ENCODE measurements at places on chromosomes 3 and 15. TPM values are rescaled to one million over a fixed set of nuclear protein-coding genes. Genes with fewer than 3 reads are reported as not detected.
A peak's percentile ranks its signal among the peaks of the same experiment; 100 is the strongest.

DNA sequence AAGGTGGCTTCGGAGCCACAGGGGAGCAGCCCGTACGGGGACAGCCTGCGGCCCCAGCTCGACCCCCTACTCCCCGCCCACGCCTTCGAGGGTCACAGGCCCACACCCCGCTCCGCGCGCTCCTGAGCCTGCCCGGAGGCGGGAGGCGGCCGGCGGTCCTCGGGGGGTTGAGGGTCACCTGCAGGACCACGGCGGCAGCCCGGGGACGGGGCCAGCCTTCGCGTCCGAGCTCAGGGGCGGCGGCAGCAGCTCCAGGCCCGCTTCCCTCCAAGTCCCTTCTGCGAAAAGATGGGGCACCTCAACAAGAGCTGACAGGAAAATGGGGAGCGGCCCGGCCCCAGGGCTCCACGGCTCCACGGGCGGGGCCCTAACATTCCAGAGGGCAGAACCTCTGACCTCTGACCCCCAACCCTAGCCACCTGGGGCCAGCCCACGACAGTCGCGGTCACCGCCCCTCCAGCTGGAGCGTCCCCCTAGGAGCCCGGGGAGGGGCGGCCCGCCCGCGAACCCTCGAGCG is 428 bp downstream of the LYSMD4 start:
- peak overlapping the region; percentile 56 for H3K27ac ChIP-seq
- H3K36me3 ChIP-seq: peaks cover 11% of the 10 kb centered on the region
- peak overlapping the region; percentile 84 for H3K4me3 ChIP-seq
- peaks cover 7% of the 10 kb centered on the region for H3K4me1 ChIP-seq
- peak; percentile 79 for DNase-seq

GRCh38 chr3:171833789-171834460 is 9.2 kb upstream of the TMEM212 start:
- peak overlapping the region; percentile 74 for H3K27ac ChIP-seq
- peaks cover 65% of the 10 kb centered on the region for H3K4me1 ChIP-seq
- H3K36me3 ChIP-seq: no peaks in the 10 kb centered on the region
- DNase-seq: peak; percentile 3
- H3K4me3 ChIP-seq: no peak overlapping the region

GRCh38 chr3:188262913-188263683 is 109.1 kb downstream of the LPP start:
- no peaks in the 10 kb centered on the region for H3K27me3 ChIP-seq
- peak overlapping the region; percentile 89 for H3K27ac ChIP-seq
- no peak overlapping the region for H3K4me3 ChIP-seq
- peaks cover 84% of the 10 kb centered on the region for H3K4me1 ChIP-seq
- H3K36me3 ChIP-seq: no peaks in the 10 kb centered on the region
- peak; percentile 64 for DNase-seq

DNA sequence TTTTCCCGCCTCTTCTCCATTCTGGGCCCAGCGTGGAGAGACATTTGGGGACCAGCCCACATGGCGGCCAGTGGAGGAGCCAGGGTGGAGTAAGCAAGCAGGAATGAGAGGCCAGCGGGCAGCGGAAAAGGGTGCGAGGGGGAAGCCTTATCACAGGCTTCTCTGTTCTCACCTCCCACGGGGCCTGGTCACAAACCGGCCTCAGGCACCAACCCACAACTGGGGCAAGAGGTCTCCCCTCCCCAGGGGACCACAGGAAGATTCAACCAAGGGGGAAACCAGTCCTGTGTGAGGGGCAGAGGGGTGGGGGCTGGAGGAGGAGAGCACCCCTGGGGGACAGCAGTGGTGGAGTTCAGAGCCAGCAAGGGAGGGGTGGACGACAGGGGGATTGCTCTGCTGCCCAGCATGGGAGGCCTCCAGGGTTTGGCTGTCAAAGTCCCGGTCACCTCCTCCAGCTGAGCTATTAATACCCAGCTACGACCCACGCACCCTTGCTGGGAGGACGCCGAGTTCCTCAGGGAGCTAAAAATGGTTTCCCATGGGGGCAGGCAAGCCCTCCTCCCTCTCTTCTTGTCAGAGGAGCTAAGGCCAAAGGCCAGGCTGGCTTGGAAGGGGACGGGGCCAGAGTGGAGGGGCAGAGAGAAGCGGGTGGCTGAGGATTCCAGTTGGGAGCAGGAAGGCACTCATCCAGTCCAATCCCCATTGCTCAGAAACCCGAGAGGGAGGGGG is 23.8 kb upstream of the RPL29 start:
- no peak overlapping the region for H3K4me3 ChIP-seq
- H3K36me3 ChIP-seq: no peaks in the 10 kb centered on the region

GRCh38 chr3:4528819-4529600 is 35.9 kb downstream of the ITPR1 start:
- no peak overlapping the region for H3K27ac ChIP-seq
- H3K4me3 ChIP-seq: no peak overlapping the region
- H3K27me3 ChIP-seq: no peaks in the 10 kb centered on the region

GRCh38 chr3:73523661-73524060 is 101.1 kb downstream of the PDZRN3 start:
- no peak overlapping the region for H3K27ac ChIP-seq
- H3K36me3 ChIP-seq: no peaks in the 10 kb centered on the region

GRCh38 chr3:52118156-52118875 is 35.9 kb downstream of the POC1A start:
- peaks cover 5% of the 10 kb centered on the region for H3K36me3 ChIP-seq
- H3K4me1 ChIP-seq: peaks cover 15% of the 10 kb centered on the region
- no peak overlapping the region for H3K4me3 ChIP-seq

- DNase-seq: peak; percentile 3
- no peak overlapping the region for H3K4me3 ChIP-seq
- no peak overlapping the region for H3K27ac ChIP-seq
- peaks cover 18% of the 10 kb centered on the region for H3K36me3 ChIP-seq
- peaks cover 15% of the 10 kb centered on the region for H3K4me1 ChIP-seq
Observed at GRCh38 chr15:44490622-44491021, 46.3 kb upstream of the EIF3J start.

Gene PAK6
- total RNA-seq: not detected

Gene APEH
- 98.8 TPM for total RNA-seq

Gene CCDC54
- total RNA-seq: not detected
